ENCODE measurements at places on chromosomes 3 and 15. TPM values are rescaled to one million over a fixed set of nuclear protein-coding genes. Genes with fewer than 3 reads are reported as not detected.

Gene ISY1
- 16.4 TPM for total RNA-seq

GRCh38 chr3:150396491-150396890 lies 11.6 kb upstream of the TSC22D2 start:
- H3K4me3 ChIP-seq = no peak overlapping the region
- H3K27me3 ChIP-seq = no peaks in the 10 kb centered on the region
- DNase-seq = no peak

Gene NPTN
- 247 TPM for total RNA-seq

DNA sequence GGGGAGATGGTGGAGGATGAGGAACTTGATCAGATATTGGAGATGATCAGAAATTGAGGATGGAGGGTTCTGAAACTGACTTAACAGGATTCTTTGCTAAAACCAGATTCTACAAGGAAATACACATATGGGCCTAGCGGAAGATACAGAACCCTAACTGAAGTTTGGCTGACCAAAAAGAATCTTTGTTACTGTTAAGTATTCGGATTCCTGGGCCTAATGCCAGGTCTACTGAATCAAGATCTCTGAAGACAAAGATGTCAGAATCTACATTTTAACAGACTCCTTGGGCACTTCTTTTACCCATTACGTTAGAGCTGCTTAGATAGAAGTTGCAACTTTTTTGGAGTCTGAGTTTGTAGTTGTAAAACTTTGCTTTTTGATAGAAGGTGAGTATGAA lies 137.7 kb downstream of the FNDC3B start:
- peaks cover 33% of the 10 kb centered on the region for H3K4me1 ChIP-seq
- H3K36me3 ChIP-seq = no peaks in the 10 kb centered on the region
- no peak overlapping the region for H3K4me3 ChIP-seq
- H3K27ac ChIP-seq = peak overlapping the region; percentile 3
- H3K27me3 ChIP-seq = no peaks in the 10 kb centered on the region
- no peak for DNase-seq

GRCh38 chr3:148074946-148075345 lies 622.8 kb upstream of the AGTR1 start:
- H3K4me3 ChIP-seq = no peak overlapping the region
- H3K27ac ChIP-seq = no peak overlapping the region
- DNase-seq = no peak
- no peaks in the 10 kb centered on the region for H3K36me3 ChIP-seq
- H3K27me3 ChIP-seq = no peaks in the 10 kb centered on the region
- H3K4me1 ChIP-seq = no peaks in the 10 kb centered on the region

Gene SLC51A
- not detected for total RNA-seq

GRCh38 chr3:187264911-187265310 lies 26.6 kb downstream of the MASP1 start:
- H3K4me1 ChIP-seq = peaks cover 29% of the 10 kb centered on the region
- H3K36me3 ChIP-seq = no peaks in the 10 kb centered on the region

DNA sequence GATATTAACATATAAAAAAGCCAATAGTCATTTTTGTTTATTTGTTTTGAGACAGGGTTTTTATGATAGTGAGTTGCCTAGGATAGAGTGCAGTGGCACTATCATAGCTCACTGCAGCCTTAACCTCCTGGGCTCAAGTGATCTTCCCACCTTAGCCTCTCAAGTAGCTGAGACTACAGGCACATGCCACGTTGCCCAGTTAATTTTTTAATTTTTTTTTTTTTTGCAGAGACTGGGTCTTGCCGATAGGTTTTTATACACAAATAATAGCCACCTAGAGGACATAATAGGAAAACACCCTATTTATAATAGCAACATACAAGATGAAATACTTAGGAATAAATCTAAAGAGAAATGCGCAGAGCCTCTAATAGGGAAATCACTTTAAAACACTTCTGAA lies 13.3 kb downstream of the EIF3J start:
- H3K4me1 ChIP-seq = peaks cover 3% of the 10 kb centered on the region
- no peak overlapping the region for H3K27ac ChIP-seq
- no peak for DNase-seq
- peaks cover 29% of the 10 kb centered on the region for H3K36me3 ChIP-seq
- no peak overlapping the region for H3K4me3 ChIP-seq
- H3K27me3 ChIP-seq = no peaks in the 10 kb centered on the region

DNA sequence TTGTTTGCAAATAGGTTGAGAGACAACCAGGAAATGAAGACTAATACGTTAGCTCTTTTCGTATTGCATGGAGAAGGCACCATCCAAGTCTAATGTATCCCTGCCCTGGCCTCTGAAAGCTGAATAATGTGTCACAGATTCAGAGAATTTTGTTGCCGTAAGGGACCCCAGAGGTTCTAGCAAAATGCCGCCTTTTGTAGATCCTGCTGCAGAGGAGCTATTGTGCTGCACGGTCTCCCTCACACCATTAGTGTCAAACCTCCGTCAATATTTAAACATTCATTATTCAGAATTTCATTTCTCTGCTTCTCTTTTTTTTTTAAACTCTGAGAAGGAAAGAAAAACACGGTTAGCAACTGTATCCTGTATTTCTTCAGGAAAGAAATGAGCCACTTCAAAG lies 238.7 kb downstream of the EPHB1 start:
- H3K4me1 ChIP-seq = no peaks in the 10 kb centered on the region
- H3K27ac ChIP-seq = no peak overlapping the region
- no peaks in the 10 kb centered on the region for H3K36me3 ChIP-seq
- DNase-seq = no peak

GRCh38 chr3:126127452-126127851 lies 43.5 kb upstream of the SLC41A3 start:
- H3K4me1 ChIP-seq = no peaks in the 10 kb centered on the region
- no peak for DNase-seq
- H3K27me3 ChIP-seq = no peaks in the 10 kb centered on the region

Gene IL16
- total RNA-seq = 17.1 TPM

Gene SIDT1
- total RNA-seq = 14.0 TPM

Data from thoracic aorta (tissue), 2 donors.